ENCODE measurements at places on chromosomes 2 and 18.

- no peak for DNase-seq
Measured at GRCh38 chr2:150476809-150477302, 10.6 kb downstream of the RND3 start.

DNA sequence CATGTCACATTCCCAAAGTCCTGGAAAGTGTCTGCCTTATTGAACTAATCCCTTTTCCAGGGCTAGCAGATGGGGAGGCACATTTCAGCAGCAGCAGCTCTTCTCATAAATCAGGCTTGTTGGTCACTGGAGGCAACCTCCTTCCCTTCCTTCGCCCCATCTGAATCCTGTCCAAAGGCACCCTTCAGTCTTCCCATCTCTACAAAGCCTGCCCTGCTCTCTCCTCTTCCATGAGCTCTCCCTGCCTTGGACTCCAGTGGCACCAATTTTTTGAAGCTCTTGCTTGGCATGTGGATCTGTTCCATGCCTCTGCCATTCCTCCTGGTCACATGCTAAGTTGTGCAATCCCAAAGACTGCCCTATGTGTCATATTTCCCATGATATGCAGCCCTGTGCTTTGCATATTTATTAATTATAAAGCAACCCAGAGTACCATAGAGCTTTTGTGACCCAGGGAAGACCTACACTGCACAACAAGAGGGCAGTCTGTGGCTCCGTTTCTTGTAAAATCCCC lies 70.3 kb downstream of the ANTXR1 start:
- no peak for DNase-seq

DNA sequence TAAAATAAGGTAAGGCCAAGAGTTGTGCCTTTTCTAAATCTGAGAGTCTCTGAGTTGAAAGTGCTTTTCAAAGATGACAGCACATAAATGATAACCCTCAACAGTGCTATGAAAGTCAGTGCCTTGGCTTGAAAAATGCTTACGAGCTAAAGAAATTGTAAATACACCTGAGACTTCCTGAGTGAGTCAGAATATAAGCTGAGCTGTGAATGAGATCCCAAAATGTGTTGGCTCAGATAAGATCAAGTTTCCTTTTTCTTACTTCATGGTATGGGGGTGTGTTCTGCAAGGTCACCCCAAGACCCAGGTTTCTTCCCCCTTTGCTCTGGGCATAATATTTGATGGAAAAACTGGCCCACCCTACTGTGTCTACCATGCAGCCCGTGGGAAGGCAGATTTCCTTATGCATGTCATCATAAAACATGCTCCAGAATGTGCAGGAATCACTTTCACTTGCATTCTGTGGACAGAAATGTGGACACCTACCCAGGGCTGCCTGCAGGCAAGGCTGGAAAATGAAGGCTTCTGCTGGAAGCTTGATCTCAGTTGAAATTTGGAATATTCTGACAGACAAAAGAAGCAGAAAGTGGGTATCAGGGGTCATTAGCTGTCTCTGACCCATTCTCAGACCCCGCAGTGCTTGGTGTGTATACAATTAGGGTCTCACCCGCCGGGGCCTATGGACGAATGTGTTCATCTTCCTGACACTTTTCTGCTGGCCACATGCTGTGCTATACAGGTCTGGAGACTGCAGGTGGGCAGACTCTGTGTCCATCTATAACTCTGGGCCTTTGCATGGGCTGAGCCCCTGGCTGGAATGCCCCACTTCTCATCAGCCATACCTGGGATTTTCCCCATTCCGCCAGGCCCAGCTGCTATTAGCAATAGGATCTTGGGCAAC lies 212.6 kb downstream of the SH3RF3 start:
- no peak for DNase-seq

DNA sequence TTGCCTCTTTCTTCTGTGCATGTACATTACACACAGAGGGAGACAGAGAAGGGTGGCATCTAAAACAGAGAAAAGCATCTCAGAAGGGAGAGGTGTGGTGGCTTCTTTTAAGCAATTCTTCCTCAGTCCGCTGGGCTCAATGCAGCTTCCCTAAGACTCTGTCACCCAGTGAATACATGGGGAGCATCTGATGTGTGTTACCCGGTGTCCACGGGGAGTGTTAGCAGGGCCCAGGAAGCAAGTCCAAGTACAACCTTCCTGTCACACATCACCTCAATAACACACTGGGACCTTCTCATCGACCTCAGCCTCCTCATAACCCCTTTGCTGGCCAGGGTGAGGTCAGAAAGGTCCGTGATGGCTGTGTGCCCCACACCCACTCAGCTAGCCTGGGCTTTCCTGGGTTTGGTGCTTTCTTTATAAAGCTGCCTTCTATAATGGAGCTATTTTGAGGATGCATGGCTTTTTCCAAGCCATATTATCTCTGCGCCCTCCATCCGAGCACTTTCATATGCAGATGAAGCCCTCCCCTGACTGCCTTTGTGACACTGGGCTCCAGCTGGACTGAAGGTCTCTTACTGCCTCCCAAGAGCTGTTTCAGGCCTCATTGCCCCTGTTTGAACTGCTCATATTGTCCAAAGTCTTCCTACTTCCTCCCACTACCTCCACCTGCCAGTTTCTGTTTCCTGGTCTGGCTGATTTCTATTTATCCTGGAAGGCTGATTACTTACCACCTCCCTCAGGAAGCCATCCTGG lies 21.4 kb downstream of the TNFRSF11A start:
- DNase-seq = no peak

DNA sequence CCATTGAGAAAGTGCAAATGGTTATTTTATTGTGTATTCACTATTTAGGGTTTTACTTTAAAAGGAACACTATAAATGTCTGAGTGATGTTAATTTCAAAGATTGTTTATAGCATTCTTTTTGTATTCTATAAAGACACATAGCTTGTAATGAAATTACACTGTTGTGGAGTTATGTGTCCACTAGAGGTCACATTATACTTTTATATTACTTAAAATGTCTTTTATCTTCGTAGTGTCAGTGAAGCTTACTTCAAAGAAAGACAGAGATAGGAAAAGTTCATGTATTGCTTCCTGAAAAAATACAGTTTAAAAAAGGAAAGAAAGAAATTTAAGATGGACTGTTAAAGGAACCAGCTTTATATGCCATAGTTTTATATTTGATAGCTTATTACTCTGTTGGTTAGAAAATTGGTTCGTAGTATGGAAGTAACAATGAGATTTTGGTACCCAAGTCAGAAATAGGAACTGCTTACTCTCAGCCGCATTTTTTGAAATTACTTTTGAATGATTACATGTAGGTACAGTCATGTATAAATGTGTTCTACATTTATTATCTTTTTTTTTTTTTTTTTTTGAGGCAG lies 20.5 kb downstream of the APLF start:
- no peak for DNase-seq

DNA sequence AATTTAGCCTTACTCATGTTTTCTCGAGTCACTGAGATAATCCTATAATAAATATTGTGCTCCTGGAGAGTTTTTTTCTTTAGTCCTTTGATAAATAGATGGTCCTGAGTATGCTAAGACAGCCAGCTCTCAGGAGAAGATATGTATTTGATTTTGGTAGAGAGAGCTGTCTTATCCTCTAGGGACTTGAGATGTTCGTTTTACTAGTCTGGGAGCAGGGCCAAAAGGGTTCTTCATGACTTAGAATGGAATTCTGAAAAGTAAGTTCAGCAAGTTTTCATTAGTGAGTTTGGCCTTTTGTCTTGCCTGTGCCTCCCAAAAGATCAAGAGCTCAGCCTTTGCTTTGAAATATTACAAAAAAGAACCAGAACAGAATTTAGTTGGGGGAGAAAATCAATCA lies 246.7 kb downstream of the BABAM2 start:
- no peak for DNase-seq
